ENCODE measurements at places on chromosomes 2 and 18. TPM values are rescaled to one million over a fixed set of nuclear protein-coding genes. Genes with fewer than 3 reads are reported as not detected.

Gene BMP10
- total RNA-seq = not detected

Gene DOK1
- total RNA-seq = 21.5 TPM

Gene VSNL1
- not detected for total RNA-seq

Gene CDH19
- total RNA-seq = not detected

Gene INPP5D
- 45.3 TPM for total RNA-seq

Gene TCF23
- total RNA-seq = not detected

Gene TTC32
- total RNA-seq = 8.1 TPM

Gene TUBA4B
- total RNA-seq = not detected
